Adrenal gland (tissue), 19 donors: ENCODE measurements at places on chromosomes 11 and 22.
A peak's percentile ranks its signal among the peaks of the same experiment; 100 is the strongest.

DNA sequence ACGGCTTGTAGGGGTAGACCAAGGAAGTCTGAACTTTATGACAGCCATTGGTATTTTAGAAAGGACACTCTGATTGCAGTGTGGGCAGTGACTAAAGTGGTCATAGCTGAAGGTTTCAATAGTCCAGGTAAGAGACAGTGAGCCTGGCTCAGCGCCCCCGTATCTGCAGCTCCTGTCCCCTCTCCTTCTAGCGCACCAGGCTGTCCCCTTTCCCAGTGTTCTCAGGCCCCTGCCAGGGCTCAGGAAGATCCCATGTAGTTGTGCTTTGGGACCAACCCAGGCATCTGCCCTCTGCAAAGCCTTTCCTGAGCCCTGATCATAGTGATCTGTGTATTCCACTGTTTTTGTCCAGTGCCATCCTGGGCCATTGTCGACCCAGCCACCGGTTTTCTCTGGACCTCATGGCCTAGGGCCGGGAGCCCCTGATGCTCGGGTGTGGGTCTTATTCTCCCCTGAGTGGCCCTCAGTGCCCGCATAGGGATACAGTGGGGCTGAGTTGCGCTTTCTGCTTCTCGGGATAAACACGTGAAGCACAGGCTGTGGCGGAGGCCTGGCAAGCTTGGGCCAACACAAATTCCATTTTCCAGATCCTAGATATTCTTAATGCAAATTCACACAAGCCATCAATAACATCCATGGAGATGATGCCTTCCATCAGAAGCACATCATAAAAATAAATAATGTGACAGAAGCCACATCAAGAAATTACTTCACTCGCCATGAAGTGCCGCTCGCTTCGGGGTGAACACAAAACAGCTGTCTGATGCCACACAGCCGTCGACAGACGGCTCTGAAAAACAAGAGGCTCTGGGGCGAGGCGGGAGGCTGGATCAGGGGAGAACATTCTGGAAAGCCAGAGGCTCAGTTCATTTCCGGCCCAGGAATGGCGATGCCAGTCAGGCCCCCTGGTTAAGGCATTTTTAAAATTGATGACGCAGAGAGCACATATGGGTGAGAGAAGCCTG, 805.0 kb downstream of the TBC1D22A start:
- no peaks in the 10 kb centered on the region for H3K36me3 ChIP-seq
- no peak for DNase-seq
- H3K27ac ChIP-seq, result no peak overlapping the region
- no peaks in the 10 kb centered on the region for H3K4me1 ChIP-seq
- no peak overlapping the region for H3K4me3 ChIP-seq

GRCh38 chr11:100778166-100778785, 91.2 kb downstream of the ARHGAP42 start:
- no peaks in the 10 kb centered on the region for H3K27me3 ChIP-seq
- no peak overlapping the region for H3K27ac ChIP-seq
- H3K4me3 ChIP-seq, result no peak overlapping the region
- no peaks in the 10 kb centered on the region for H3K4me1 ChIP-seq

DNA sequence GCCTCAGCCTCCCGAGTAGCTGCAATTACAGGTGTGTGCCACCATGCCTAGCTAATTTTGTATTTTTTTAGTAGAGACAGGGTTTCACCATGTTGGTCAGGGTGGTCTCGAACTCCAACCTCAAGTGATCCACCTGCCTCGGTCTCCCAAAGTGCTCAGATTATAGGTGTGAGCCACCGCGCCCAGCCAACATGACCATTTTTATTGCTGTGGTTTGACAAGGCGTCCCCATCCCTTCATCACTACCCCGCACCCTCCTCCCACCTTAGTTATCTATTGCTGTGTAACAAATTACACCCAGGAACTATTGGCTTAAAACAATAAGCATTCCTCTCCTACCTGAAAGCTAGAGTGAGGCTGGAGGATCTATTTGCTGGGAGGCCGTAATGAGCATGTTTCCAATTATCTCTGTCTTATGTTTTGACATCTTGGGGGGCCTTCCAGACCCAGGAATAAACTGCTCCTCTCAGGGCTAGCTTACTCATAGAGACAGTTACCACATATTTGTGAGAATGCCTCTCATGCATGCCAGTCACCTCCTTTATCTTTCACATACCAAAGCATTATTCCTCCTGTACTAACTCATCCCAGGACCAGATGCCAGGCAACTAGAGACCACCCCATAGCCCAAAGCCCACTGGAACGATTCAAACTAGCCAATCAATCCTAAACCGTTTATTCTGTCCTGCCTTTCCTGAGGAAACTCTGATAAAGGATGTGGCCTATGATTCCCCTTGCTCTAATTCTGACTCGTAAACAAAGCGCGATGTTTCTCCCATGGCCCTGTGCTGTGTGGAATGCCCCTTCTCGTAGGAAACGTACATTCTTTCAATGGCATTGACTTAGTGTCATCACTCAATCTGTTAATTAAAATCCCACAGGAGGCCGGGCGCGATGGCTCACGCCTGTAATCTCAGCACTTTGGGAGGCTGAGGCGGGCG, 19.4 kb downstream of the SNU13 start:
- no peaks in the 10 kb centered on the region for H3K36me3 ChIP-seq
- H3K27me3 ChIP-seq, result no peaks in the 10 kb centered on the region
- no peak overlapping the region for H3K27ac ChIP-seq
- H3K4me1 ChIP-seq, result no peaks in the 10 kb centered on the region
- no peak overlapping the region for H3K4me3 ChIP-seq
- DNase-seq, result no peak

DNA sequence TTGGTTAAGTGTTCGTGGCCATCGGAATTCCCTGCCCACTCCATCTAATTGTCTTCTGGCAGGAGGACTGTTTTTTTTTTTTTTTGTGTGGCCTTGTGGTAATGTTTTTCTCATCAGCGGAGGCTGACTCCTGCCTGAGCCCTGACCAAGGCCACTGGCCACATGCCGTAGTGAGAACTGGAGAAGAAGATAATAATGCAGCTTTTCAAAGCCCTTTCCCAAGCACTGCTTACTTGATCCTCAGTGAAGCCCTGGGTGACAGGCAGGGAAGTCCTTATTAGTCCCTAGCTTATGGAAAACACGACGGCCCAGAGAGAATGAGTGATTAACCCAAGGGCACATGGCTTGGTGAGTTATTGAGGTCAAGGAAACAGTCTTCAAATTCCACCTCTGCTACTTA, 71.2 kb downstream of the ADM start:
- H3K36me3 ChIP-seq, result no peaks in the 10 kb centered on the region
- peak overlapping the region; percentile 18 for H3K27ac ChIP-seq
- peaks cover 53% of the 10 kb centered on the region for H3K4me1 ChIP-seq
- no peak overlapping the region for H3K4me3 ChIP-seq
- H3K27me3 ChIP-seq, result no peaks in the 10 kb centered on the region

DNA sequence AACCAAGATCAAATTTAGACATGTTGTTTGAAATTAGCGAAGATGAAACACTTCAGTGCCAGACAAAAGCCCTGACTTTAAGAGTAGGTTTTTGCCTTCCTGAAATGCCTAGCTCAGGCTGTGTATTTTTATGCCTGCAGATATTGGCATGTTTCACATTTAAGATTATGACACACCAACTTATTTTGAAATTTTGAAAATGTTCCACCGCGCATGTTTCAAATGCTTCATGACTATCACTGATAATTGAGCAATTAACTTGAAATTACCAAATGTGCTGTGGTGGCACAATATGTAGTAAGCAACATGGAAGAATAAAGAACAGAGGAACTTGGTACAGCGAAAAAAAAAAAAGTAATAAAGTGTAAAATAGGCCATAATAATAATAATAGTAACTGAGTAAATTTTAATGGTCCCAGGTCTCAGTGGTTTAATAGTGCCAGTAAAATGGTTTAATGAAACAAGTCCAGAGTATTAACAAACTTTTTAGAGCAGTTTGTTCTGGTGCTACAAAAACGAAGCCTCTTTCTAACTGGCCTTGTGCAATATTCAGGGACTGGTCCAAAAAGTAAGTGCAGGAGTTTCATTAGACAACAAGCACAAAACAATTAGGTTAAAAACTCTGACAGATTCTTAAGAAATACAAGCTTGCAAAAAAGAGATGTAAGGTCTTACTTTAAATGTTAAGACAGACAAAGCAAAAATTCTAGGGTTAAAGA, 112.5 kb upstream of the SOX6 start:
- no peak overlapping the region for H3K27ac ChIP-seq
- no peak overlapping the region for H3K4me3 ChIP-seq
- no peak for DNase-seq
- H3K4me1 ChIP-seq, result no peaks in the 10 kb centered on the region
- H3K36me3 ChIP-seq, result no peaks in the 10 kb centered on the region

GRCh38 chr11:103295704-103296103, 186.5 kb downstream of the DYNC2H1 start:
- no peak for DNase-seq
- no peak overlapping the region for H3K4me3 ChIP-seq
- no peaks in the 10 kb centered on the region for H3K27me3 ChIP-seq
- H3K4me1 ChIP-seq, result no peaks in the 10 kb centered on the region

DNA sequence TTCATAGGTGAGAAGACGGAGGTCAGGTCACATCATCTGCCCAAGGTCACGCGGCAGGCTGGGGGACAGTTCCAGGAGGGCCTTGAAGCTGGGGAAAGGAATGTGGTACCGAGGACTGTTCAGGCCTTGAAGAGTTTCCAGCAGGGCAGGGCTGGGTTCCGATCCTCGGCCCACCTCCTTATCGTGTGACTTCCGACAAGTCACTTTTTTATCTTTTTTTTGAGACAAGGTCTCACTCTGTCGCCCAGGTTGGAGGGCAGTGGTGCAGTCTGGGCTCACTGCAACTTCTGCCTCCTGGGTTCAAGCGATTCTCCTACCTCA, 623 bp downstream of the NDUFS8 start:
- H3K27me3 ChIP-seq, result no peaks in the 10 kb centered on the region
- H3K27ac ChIP-seq, result peak overlapping the region; percentile 87
- H3K4me1 ChIP-seq, result peaks cover 49% of the 10 kb centered on the region
- H3K36me3 ChIP-seq, result no peaks in the 10 kb centered on the region
